Upper lobe of right lung (tissue), 1 donor: ENCODE measurements at places on chromosomes 12 and 14. TPM values are rescaled to one million over a fixed set of nuclear protein-coding genes. Genes with fewer than 3 reads are reported as not detected.

DNA sequence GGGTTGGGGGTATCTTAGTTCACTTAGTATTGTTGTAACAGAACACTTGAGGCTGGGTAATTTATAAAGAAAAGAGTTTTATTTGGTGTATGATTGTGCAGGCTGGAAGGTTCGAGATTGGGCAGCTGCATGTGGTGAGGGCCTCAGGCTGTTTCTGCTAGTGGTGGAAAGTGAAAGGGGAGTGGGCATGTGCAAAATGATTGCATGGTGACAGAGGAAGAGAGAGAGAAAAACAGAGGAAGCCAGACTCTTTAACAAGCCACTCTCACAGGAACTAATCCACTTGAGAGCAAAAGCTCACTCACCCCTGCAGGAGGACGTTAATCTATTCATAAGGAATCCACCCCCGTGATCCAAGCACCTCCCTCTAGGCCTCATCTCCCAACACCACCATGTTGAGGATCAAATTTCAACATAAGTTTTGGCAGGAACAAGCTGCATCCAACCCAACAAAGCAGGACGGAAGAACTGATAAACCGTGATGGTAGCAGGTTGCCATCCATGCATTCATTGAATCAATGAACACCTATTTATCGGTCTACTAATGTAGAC, 165.0 kb upstream of the GZMB start:
- no peak for DNase-seq
- H3K27me3 ChIP-seq = no peaks in the 10 kb centered on the region
- H3K27ac ChIP-seq = no peak overlapping the region
- no peaks in the 10 kb centered on the region for H3K4me1 ChIP-seq
- no peak overlapping the region for H3K4me3 ChIP-seq
- H3K36me3 ChIP-seq = no peaks in the 10 kb centered on the region

DNA sequence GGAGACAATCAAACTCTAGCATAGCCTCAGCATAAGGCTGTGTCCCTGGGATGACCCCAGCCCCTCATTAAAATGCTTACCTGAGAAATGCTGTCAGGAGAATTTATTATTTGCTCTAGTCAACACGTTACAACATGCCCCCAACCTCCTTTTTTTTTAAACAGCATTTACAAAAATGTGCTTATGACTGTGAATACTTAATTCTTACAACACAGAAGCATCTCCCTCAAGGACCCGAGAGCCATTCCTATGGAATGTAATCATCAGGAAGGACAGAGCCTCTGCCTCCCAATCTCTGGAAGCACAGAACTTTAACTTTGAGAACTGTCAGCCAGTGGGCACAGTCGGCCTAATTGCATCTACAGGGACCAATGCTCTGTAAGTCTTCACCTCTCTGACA, 136.6 kb upstream of the OVCH1 start:
- no peak overlapping the region for H3K4me3 ChIP-seq
- no peak overlapping the region for H3K27ac ChIP-seq
- H3K27me3 ChIP-seq = no peaks in the 10 kb centered on the region

DNA sequence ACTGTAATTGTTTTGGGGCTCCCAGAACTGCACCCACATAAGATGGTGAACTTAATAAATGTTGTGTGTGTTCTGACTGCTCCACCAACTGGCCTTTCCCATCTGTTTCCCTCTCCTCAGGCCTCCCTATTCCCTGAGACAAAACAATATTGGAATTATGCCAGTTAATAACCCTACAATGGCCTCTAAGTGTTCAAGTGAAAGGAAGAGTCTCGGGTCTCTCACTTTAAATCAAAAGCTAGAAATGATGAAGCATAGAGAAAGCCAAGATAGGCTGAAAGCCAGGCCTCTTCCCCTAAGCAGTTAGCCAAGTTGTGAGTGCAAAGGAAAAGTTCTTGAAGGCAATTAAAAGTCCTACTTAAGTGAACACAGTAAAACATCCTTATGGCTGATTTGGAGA, 13.4 kb downstream of the ACOT6 start:
- H3K36me3 ChIP-seq = no peaks in the 10 kb centered on the region
- no peaks in the 10 kb centered on the region for H3K4me1 ChIP-seq
- no peaks in the 10 kb centered on the region for H3K27me3 ChIP-seq
- no peak overlapping the region for H3K27ac ChIP-seq
- no peak overlapping the region for H3K4me3 ChIP-seq
- no peak for DNase-seq

DNA sequence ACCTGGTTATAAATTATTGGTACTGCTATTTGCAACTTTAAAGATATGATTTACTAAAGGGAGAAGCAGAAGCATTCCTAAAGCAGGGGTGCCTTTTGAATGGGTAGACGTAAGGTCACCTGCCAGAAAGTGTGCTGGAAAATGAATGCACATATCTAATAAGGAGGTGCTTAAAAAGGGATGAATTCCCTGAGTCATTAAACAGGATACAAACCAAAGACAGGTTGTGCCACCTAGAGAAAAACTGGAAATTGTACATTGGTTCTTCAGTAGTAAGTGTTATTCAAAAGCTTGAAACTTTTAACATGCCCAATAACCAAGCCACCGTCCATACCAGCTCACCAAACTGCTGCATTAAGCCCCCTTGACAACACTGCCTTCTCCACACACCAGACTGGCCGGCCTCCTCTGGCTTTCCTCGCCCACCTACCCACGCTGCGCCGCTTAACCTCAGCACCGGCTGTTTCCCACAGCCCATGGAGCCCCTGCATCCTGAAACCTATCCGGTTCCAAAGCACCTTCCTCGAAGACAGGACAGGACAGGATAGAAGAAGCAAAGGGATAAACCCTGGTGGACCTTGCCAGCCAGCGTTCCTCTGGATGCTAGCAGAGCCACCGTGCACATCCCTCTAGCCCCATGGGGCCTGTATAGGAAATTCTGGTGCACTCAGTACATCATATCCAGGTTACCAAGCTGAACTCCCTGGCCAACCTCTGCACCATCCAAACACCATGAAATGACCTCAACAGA, 201.5 kb upstream of the CAND1 start:
- no peaks in the 10 kb centered on the region for H3K36me3 ChIP-seq
- DNase-seq = no peak
- peaks cover 34% of the 10 kb centered on the region for H3K27me3 ChIP-seq
- no peak overlapping the region for H3K27ac ChIP-seq
- no peak overlapping the region for H3K4me3 ChIP-seq
- no peaks in the 10 kb centered on the region for H3K4me1 ChIP-seq

DNA sequence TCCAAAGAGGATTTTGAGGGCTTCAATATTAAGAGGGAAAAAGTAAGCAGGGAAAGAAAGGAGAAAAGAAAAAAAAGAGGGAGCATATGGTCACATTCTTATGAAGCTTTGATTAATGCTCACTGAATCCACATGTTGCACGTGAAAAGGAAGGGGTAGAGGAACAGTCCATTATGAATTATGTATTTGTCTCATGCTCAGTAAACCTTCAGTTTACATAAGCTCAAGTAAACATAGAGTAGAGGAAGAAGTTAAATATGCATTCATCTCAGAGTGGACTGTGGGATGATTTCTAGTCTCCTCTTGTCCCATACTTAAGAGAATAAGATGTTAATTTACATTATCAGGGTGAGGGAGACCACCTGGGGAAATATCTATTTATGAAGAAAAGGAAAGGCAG, 334.5 kb downstream of the IPO8 start:
- no peak overlapping the region for H3K4me3 ChIP-seq
- no peaks in the 10 kb centered on the region for H3K4me1 ChIP-seq
- no peak overlapping the region for H3K27ac ChIP-seq
- H3K36me3 ChIP-seq = no peaks in the 10 kb centered on the region

DNA sequence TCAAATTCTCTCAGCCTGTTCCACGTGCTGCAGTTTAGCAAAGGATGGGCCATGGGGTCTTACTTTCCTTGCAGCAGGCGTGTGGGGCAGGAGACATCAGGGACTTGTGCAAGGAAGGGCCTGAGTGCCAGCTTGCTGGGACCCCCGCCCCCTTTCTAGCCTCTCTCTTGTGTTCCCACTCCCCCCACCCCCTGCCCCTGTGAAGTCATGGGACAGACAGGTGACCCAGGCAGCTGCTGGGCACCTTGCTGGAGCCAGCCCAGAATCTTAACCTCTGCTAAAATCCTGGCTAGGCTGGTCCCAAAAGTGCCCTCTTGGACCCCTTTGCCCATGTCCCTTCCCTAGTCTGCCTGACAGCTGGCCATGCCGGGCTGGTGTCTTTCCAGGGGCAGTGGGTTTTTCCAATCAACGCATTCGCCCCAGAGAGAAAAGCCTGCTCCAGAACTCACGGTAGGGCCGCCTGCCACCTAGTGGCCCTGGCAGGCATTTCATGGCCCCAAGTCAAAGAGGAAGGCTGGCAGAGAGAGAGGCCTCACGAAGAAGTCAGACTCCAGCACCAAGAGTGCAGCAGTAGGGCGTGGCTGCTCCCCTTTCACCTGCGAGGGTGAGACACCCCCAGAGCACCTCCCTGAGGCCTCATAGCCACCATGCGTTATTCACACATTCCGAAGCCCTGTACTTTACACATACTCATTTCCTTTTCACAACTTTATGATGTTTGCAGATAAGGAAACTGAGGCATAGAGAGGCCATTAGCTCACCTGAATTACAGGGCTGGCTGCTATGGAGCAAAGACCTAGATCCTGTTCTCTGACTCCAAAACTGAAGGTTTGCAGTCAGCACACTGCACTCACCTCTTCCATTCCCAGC, 67.4 kb downstream of the LGMN start:
- peaks cover 57% of the 10 kb centered on the region for H3K36me3 ChIP-seq
- H3K27me3 ChIP-seq = no peaks in the 10 kb centered on the region
- H3K27ac ChIP-seq = no peak overlapping the region
- no peak overlapping the region for H3K4me3 ChIP-seq
- peaks cover 9% of the 10 kb centered on the region for H3K4me1 ChIP-seq

The TAS2R8 gene
- total RNA-seq = not detected

The CISTR gene
- not detected for total RNA-seq

The TC2N gene
- total RNA-seq = 56.7 TPM

The FOXA1 gene
- total RNA-seq = 20.6 TPM
